ENCODE measurements at places on chromosomes 5 and 9.
A peak's percentile ranks its signal among the peaks of the same experiment; 100 is the strongest.

GRCh38 chr5:120405286-120405864 lies 58.7 kb upstream of the PRR16 start:
- no peak for DNase-seq

DNA sequence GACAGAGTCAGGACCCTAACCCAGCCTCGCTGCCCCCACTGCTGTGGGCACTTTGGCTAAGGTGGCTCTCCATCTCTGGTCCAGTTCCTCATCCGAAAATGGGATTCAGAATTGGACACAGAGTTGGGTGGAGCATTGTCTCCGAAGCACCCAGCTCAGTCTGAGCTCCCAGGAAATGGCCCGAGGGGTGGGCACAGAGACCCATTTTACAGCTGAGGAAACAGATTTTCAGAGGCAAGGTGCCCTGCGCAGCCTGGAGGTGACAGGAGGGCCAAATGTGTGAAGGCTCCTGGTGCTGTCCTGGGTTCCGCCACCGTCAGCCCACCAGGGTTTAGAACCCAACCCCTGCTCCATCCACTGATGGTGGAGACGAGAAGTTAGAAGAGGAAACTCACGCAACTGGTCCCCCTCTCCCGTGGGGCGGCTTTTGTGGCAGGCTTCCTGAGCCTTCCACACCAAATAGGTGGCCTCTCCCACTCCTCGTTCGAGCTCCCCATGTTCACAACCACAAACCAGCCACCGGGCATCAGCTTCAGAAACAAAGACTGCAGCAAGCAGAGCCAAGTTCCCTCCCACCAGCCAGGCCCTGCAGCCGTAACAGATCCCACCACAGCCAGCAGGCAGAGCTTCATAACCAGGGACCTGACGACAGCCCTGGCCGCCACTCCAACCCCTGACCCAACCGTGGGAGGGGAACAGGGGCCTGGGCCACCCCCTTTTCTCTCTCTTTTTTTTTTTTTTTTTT lies 90.9 kb upstream of the LMX1B start:
- DNase-seq = no peak

DNA sequence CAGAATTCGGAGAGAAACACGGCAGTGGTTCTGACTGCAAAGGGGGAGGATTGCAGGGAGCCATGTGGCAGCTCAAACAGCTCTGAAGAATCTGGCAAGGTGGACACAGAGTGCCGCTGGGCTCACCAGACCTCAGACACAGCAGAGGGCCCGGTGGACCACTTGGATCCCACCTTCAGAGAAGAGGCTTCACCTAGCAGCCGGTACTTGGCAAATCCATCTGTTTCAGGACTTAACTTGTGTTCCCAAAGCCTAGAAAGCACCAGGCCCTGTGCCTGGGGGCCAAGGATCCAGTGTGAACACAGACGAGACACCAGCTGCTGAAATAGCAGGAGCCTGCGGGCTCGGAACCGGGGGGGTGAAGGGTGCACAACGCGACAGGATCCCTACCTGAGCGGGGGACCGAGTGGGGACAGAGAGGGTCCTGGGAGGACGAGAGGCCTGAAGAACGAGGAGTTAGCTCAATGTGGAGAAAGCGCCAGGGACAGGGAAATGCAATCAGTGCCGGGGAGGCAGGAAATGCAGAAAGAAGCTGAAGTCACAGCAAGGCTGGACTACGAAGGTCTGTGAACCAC lies 44.6 kb downstream of the BTNL9 start:
- DNase-seq = no peak

DNA sequence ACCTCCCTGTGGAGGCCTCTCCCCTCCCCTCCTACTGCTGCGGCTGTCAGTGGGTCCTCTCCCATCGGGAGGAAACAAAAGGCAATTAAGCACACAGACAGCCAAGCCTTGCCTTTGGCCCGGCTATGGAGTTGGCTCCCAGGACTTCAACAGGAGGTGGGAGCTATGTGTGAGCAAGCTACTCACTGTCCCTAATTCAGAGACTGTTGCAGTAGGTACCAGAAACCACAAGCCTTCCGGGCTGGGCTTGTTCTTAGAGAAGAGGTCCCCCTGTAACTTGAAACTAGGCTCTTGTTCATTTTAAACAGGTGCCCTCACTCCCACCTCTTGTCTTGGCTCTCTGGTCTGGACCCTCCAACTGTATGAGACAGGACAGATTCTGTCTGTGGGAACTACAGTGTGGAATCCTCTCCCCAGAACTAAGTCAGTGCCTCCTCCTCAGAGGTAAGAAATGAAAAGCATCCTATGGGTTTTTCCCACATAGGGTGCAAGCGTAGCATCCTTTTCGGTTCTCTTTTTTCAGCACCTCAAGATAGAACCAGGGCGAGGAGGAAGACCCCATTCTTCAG lies 561.1 kb downstream of the EBF1 start:
- DNase-seq = peak; percentile 49

DNA sequence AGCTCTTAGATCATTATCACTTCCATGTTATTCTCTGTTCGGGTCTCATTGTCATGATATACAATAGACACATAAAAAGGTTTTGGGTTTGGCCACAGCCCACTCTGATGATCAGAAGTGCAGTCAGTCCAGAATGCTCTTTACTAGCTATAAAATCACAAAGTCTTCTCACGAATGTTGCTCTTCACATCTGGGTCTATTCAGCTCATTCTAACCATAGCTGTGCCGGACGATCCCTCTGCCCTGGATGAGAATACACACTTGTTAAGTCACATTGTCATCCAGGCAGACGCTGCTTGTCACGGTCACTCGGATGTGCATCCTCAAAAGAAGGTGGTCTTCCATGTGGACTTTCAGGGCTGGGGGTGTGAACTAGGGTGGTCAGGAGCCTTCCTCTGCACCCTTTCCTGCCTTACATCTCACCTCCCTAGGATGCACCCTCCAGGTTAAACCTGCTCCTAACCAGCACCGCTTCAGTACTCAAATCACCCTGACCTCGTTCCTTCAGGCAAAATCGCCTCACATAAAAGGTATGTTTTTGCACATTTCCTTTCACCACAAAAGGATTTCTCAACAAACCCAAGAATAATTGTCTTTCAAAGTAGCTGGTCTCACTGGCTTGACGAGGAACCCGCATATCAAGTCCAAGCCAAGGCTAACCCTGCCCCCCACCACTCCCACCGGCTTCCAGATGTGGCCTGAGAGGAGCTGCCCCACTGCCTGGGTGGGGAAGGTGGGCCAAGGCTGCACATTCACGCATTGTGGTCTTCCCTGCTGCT lies 21.9 kb downstream of the ANKH start:
- no peak for DNase-seq

DNA sequence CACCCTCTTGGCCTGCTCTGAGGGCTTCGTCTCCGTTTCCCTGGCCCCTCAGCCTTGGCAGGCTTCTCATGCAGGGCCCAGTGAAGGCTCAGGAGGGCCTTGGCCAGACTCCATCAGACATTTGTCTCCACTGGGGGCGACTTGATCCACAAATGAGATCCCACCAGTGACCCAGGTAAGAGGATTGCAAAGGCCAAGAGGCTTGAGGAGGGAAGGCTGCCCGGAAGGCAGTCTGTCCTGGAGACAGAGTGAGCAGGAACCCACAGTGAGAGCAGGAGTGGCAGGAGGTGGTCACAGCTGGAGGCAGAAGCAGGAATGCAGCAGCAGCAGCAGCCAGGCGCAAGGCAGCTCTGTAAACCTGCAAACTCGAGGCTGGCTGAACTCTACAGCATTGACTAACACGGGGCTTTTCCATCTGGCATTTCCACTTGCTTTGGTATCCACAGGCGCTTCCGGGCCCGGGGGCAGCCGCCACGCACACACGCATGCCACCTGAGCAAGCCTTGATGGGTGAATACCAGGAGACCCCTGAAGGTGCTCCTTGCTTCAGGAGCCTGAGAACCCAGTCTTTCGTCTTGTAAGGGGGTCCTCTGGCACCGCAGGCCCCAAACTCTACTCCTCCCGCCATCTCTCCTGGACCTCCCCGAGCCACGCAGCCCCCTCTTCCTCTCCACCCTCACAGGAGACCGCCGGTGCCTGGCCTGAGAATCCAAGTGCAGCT lies 14.7 kb downstream of the MGAT1 start:
- DNase-seq = no peak

- DNase-seq = no peak
Observed at GRCh38 chr5:156444753-156445291, 117.9 kb downstream of the SGCD start.

DNA sequence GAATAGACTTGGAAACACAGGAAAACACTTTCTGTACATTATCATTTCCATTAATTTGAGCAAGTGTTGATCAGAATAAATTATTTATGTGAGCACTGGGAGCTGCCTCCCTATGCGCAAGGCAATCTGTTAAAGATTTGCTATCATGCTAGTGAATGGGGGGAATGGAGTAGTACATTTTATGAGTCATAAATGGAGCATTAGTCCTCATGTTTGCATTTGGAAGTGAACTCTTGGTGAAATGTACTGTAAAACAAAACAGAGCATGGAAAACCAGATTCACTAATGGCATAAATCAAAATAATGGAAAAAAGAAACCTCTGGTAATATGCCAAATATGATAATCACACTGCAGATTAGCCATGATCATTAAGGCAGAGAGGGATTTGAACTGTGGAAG lies 40.5 kb upstream of the TMC1 start:
- no peak for DNase-seq

DNA sequence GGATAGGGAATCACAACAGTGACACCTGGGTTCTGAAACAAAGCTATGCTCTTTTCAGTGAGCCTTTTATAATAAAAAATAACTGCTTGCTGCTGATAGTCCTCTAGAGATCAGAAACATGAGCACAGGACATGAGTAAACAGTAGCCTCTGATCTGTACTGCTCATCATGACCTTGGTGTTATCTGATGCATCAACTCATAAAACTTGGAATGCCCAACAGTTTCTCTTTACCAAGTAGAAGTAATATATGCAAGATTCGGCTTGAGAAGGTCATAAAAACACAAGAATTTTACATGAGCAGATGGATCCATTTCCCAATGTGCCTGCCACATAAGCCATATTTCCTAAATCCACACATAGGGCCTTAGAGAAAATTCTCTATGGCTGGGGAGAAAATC lies 318.3 kb upstream of the GRAMD2B start:
- no peak for DNase-seq

DNA sequence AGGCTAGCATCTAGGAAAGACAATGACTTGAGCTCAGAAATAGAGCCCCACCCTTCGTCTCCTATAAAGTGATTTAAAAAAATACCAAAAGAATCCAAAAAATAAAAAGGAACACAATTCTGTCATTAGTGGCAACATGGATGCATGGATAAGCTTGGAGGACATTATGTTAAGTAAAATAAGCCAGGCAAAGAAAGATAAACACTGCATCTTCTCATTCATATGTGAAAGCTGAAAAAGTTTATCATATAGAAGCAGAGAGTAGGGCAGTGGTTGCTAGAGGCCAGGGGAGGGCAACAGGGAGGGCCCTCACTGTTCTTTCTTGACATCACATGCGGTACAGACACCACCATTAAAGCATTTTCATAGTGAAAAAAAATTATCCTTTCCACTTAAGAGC lies 220.9 kb upstream of the TRPC7 start:
- DNase-seq = no peak

DNA sequence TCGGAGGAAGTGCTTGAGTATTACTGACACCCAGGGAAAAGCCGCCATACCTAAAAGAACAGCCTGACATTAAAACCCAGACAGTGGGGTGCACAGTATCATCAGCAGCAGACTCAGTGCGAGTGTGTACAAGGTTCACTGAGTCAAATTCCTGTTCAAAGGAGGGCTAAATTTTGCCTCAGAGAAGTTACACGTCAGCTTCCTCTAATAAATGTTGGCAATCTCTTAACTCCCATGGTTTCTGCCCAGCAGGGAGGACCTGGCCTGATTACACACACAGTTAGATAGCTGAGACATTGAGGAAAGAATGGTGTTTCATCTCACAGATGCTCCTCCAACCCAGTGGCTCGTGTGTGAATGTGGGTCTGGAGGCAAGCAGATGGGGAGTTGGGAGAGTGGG lies 38.2 kb downstream of the NIPSNAP3B start:
- no peak for DNase-seq

DNA sequence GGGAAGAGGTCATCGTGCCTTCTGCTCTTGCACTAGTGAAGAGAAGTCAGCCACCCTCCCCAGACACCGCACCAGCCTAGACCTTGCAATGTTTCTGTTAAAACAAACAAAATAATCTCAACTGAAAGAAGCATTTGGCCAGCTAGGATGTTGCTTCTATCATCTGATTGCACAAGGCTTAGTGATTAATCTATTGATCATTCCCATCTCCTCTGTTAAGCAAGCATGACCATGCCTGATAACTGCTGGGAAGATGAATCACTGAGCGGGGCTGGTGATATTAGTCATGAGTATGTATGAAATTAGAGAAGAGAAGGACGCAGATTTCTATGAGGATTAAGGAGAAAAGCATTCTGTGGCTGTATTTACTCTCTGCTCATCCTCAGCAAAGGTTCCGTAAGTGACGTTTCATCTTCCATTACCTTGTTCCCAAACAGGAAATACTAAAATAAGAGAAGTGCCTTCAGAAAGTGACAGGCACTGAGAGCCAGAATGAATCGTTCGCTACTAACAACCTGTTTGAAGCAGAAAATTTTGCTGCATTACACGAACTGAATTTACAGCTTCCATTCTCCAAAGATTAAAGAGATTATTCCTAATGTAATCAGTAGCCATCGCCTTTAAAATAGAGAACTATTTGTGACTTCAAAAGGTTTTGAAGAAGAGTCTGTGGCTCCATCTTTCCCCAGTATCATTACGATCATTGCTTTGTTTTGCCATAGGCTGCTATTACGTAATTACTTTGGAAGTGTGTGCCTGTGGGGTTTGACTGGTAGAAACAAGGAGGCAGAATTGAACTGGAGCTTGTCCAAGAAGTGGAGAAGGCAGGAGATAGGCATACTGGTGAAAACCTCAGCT lies 219.1 kb downstream of the MED10 start:
- DNase-seq = no peak

- DNase-seq = no peak
Observed at GRCh38 chr5:9370256-9370655, 175.6 kb downstream of the SEMA5A start.

- no peak for DNase-seq
Observed at GRCh38 chr9:136947028-136947891, 2.2 kb downstream of the C8G start.

GRCh38 chr9:111980398-111980797 lies 83.8 kb downstream of the UGCG start:
- DNase-seq = no peak

- no peak for DNase-seq
Observed at GRCh38 chr5:135353952-135354721, 44.9 kb downstream of the MACROH2A1 start.

DNA sequence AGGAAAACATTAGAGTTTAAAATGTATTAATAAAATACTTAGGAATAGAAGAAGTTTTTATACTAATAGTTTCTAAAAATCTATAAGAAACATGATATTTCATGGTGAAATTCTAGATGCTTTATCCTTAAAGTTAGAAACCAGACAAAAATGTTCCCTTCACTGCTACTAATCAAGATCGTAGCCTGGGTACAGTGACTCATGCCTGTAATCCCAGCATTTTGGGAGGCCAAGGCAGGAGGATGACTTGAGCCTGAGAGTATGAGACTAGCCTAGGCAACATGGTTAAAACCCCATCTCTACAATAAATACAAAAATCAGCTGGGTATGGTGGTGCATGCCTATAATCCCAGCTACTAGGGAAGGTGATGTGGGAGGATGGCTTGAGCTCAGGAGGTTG lies 30.4 kb upstream of the KLF9 start:
- DNase-seq = no peak

GRCh38 chr5:178460174-178460573 lies 130.0 kb downstream of the COL23A1 start:
- DNase-seq = no peak

Measured in retina (tissue), 1 donor.